ENCODE measurements at places on chromosomes 6 and 20.

- DNase-seq, result no peak
Measured at GRCh38 chr6:35158520-35158919, 17.4 kb upstream of the TCP11 start.

- no peak for DNase-seq
Measured at GRCh38 chr6:168992446-168993144, 261.1 kb downstream of the THBS2 start.

- DNase-seq, result no peak
Measured at GRCh38 chr6:89269252-89269651, 45.8 kb downstream of the GABRR2 start.

GRCh38 chr20:63482021-63482587 is 9.6 kb upstream of the KCNQ2 start:
- no peak for DNase-seq

GRCh38 chr20:46356195-46357029 is 48.1 kb upstream of the CDH22 start:
- DNase-seq, result no peak

DNA sequence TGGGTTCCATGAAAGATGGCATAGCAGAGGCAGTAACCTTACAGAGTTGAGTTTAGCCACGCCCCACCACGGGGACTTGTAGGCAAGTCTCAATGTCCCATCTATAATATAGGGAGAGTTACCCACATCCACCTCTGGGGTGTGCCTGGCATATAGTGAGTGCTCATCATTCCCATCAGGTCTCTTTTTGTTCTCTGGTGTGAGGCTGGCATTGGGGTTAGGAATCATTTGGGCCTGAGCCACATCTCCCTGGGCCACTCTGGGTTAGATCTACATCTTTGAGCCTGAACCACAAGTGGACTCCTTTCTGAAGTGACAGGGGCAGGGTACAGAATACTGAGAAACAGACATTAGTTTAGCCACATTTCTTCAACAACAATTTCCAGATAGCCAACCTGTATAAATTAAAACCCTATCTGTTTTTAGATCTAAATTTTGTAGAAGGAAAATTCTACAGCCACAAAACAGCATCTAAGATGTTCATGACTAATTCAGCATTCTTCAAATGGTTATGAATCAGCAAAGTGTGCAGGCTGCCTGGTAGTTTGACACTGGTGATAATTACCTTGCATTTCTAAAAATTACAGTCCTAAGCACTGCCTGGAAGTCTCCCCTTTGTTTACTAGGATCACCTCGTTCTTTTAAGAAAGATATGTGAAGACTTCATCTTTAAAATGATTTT is 20.1 kb downstream of the RNF24 start:
- DNase-seq, result no peak

DNA sequence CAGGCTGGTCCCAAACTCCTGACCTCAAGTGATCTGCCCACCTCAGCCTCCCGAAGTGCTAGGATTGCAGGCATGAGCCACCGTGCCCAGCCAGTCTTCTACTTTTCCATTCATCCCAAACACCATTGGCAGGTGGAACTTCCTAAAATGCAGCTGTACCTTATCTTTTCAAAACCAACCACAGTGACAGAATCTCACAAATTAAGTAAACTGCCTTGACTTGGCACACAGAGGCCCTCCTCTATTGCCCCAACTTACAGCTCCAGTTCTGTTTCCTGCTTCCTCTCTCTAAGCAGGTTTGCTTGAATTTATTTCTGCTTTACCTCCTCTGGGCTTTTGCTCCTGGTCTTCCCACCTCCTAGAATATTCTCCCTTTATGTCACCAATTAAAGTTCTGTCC is 7.6 kb downstream of the MYB start:
- DNase-seq, result no peak

DNA sequence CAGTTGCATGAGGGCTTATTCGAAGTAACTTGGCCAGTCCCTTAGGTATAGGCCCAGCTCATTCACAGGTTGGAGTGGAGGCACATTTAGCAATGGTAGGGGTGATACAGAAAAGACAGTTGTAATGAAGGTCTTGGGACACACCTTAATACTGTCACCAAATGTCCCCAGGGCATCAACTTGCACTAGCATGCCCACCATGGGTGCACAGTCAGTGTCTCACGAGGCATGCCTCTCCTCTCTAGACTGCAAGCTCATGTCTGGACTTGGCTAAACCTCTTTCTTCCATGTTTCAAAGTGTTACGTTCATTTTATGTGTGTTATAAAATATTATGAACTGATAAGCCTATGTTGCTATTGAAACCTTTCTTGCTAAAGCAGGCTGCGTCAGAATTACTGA is 124.0 kb upstream of the ECI2 start:
- no peak for DNase-seq

DNA sequence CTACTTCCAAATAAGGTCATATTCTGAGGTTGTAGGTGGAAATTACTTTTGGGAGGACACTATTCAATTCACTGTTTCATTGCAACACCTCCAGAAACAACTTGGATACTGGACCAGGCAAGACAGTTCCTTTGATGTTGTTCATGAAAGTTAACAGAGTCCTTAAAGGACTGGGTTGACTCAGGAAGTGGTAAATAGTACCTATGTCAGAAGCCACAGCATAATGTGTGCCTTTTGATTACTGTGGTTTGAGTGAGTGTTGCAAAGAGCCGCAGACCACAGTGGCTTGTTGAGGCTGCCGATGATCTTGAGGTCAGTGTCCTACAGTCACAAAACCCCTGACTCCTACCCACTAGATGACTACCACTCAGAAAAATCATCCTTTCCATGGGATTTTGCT is 10.9 kb downstream of the IL20RA start:
- no peak for DNase-seq

- DNase-seq, result no peak
Measured at GRCh38 chr20:24986436-24987015, 6.0 kb downstream of the APMAP start.

GRCh38 chr6:164322533-164322932 is 908.0 kb downstream of the QKI start:
- DNase-seq, result no peak

GRCh38 chr6:106750946-106751345 is 121.6 kb downstream of the QRSL1 start:
- DNase-seq, result no peak

DNA sequence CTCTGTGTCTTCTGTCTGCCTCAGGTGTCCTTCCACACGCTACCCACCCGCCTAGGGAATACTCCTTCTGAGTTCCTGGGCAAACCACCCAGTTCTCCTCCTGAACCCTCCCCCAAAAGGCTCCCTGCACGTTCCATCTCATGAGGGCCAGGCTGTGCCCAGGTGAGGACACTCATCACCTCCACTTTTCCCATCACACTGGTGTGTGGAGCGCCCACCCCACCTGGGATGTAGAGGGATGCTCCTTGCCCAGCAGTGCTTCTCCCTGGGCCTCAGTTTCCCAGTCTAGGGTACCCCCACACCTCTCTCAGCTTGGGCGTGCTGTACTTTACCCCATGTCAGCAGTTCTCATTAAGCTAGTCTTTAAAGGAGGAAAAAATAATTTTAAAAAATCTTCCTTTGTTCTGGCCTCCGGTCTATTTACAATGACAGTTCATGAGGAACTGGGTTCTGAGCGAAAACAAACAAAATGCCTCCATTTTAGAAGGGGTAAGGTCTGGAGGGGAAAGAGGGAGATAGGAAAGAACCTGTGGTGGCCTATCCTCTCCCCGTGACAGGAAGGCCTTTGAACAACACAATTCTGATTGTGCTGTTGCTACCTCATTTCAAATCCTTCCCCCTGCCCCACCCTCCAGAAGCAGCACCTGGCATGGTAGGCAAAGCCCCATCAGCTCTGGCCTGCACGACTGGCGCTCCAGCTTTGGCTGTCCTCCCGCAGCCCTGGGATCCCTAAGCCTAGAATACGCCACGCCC is 1.7 kb upstream of the C20orf203 start:
- DNase-seq, result no peak

GRCh38 chr6:22042706-22043105 is 254.1 kb downstream of the PRL start:
- no peak for DNase-seq

GRCh38 chr6:26233649-26234420 is 131.2 kb upstream of the BTN3A2 start:
- DNase-seq, result no peak

GRCh38 chr6:142855893-142856623 is 88.9 kb downstream of the HIVEP2 start:
- DNase-seq, result no peak

- DNase-seq, result no peak
Measured at GRCh38 chr6:37699138-37699766, 1.6 kb upstream of the MDGA1 start.

DNA sequence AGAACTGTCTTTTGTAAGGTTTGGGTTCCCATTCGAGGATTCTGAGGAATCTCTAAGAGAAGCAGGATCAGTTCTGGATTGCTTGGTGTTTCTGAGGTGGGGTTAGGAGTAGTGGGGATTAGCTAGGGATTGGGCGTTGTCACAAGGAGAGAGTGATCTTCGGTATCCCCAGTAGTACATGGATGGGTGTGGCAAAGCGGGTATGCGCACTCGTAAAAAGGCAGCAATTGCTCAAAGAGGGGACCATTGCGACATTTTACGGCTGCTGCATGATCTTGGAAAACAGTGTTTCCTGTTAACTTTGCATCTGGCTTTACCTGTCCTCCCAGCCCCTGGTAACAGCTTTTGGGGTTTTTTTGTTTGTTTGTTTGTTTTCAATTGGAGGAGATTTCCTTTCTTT is 9.7 kb upstream of the ZSCAN9 start:
- DNase-seq, result no peak

GRCh38 chr6:39693206-39693605 is 32.0 kb downstream of the KIF6 start:
- DNase-seq, result no peak

GRCh38 chr6:12621754-12622153 is 94.8 kb upstream of the PHACTR1 start:
- no peak for DNase-seq

- no peak for DNase-seq
Measured at GRCh38 chr20:24836041-24836533, 113.0 kb upstream of the CST7 start.

DNA sequence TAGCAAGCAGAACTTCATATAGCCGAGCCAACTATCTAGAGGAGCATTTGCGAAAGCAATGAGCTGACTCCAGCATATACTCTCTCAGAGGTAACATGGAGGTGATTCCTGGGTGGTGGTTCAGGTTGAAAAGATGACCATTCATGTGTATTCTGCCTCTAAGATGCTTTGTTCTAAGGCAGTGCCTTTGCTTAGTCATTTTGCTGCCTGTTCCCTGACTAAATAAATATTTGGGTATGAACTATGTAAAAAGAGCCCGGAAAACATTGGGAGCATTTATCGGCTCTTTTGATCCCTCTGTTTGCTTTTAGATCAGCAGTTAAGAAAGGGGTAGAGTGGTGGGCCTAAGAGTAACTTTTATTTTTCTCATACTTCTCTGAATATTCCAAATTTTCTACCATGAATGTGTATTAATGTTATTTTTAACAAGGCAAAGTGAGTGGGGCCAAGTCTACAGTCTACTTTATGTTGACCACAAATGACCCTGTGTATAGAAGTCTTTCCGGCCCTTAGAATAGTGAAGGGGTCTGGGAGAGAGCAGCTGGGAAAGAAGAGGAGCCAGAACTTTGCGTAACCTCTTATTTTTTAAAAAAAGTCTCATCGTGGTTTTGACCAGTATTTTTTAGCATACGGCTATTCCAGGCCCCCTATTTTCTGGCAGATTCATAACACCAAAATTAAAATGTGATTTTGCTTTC is 206.5 kb upstream of the EYA4 start:
- DNase-seq, result no peak

DNA sequence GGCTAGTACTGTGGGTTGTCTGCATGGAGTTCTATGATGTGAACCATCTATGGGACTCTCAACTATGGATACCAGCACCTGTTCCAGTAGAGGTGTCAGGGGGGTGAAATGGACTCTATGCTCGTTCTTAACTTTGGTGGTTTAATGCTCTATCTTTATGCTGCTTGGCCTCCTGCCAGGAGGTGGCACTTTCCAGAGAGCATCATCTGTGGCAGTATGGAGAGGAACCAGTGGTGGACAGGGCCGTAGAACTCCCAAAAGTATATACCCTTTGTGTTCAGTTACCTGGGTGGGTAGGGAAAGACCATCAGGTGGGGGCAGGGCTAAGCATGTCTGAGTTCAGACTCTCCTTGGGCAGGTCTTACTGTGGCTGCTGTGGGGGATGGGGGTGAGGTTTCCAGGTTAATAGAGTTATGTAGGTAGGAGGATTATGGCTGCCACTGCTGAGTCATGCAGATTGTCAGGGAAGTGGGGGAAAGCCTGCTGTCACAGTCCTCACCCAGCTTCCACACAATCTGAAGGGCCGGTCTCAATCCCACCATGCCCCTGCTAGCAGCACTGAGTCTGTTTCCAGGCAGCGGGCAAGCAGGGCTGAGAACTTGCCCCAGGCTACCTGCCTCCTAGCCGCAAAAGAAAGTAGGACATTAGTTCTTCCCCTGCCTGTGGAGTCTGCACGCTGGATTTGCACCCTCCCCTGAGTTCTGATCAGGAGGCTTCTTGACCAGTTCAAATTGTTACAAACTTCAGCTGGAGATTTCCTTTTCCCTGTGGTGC is 284.0 kb downstream of the KCNQ5 start:
- DNase-seq, result no peak

DNA sequence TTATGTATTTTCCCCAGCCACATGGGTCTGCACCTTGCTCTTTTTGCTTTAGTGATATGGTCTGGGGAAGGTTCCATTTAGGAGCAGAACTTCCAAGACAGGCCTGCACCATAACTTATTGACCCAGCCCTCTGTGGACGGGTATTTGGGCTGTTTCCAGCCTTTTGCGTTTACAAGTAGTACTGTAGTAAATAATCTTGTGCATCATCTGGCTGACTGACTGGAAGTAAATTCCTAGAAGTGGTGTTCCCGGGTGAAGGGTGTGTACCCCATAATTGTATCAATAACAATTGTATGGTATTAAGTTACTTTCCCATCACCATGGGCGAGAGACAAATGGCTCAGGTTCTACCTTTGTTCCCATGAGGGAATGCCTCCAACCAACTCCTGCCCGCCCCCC is 31.6 kb downstream of the SPDEF start:
- no peak for DNase-seq

DNA sequence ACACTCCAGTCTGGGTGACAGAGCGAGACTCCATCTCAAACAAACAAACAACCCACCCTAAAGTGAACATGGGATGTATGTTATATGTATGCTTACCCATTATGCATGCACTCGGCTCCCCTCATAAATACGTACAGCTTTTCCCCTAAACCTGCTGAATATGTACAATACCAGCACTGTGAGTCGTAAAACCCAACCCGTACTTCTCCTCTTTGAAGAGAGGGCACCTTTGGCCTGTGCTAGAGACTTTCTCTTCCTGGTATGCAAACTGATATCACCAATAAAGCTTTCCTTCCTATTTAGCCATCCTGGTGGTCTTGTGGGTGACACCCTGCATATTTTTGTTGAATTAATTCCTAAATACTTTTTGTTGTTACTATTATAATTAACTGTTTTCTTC is 51.3 kb downstream of the VSTM2L start:
- DNase-seq, result no peak

DNA sequence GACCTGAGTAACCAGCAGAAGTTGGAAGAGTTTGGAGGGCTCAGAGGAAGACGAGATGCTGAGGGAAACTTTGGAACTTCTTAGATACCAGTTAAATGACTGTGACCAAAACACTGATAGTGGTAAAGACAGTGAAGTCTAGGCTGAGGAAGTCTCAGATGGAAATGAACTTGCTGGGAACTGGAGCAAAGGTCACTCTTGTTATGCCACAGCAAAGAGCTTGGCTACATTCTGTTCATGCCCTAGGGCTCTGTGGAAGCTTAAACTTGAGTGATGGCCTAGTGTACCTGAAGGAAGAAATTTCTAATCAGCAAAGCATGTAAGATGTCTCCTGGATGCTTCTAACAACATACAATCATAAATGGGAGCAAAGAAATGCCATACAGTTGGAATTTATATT is 24.7 kb downstream of the WDR27 start:
- DNase-seq, result no peak

GRCh38 chr20:14142964-14143627 is 147.8 kb downstream of the MACROD2 start:
- no peak for DNase-seq
